HS-27A (cell line): ENCODE measurements at places on chromosomes 6 and 20.
A peak's percentile ranks its signal among the peaks of the same experiment; 100 is the strongest.

DNA sequence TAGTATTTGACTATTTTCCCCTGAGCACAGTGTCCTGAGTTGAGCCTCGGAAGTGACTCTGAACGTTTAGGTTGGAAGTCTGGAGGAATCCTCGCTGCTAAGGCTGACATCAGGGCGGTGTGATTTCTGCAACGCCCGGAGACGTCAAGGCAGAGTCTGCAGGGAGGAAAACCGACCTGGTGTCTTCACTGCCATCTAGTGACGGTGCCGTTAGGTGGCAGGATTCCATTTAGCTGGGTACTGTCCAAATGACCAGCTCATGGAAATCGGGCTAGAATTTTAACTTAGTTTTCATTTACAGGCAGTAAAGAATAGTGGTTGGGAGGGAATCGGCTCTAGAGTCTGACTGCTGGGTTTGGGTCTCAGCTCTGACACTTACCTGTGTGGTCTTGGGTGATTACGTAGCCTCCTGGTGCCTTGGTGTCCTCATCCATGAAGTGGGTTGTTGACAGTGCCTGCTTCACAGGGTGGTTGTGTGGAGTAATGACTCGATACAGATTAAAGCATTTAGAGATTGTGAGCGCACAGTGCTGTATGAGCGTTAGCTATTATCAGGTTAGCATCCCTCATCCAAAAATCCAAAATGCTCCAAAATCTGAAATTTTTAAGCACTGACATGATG lies 35.0 kb downstream of the FOXF2 start:
- DNase-seq = peak; percentile 9

- no peak for DNase-seq
These were observed 68.8 kb downstream of the CLIC5 start for GRCh38 chr6:45946887-45947286.

GRCh38 chr6:92979281-92979680 lies 440.1 kb downstream of the EPHA7 start:
- DNase-seq = no peak

GRCh38 chr6:14658030-14658429 lies 540.5 kb downstream of the CD83 start:
- DNase-seq = no peak
